ENCODE measurements at places on chromosomes 7 and 10.

- peak; percentile 6 for DNase-seq
Observed at GRCh38 chr7:116802746-116803152, 59.6 kb upstream of the CAPZA2 start.

DNA sequence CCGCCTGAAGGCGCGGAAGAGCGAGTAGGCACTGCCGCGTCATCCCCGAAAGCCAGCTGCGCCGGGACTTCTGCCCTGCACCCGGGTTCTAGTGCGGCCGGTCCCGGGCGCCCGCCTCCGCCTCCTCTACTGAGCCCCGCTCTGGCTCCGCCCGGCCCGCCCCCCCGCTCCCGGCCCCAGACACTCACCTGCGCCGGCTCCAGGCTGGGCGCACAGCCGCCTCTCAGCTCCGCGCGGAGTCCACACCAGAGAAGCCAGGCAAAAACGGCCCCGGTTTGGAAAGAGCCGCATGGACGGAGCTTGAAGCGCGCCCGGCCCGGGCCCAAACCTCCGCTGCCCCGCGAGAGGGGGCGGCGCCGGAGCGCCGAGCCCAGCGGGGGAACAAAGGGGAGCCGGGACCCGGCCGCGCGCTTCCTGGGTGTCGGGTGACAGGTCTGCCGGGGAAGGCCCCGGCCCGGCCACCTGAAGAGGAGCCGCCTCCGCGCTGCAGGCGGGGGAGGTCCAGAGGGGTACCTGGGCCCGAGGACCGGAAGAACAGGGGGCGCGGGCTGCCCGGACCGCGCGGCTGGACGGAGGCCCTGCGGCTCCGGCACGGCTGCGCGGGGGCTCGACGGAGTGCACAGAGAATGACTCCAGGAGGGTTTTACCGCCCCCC is 168.2 kb downstream of the NRF1 start:
- DNase-seq: no peak

GRCh38 chr10:76126607-76127527 is 695.4 kb downstream of the LRMDA start:
- DNase-seq: no peak

DNA sequence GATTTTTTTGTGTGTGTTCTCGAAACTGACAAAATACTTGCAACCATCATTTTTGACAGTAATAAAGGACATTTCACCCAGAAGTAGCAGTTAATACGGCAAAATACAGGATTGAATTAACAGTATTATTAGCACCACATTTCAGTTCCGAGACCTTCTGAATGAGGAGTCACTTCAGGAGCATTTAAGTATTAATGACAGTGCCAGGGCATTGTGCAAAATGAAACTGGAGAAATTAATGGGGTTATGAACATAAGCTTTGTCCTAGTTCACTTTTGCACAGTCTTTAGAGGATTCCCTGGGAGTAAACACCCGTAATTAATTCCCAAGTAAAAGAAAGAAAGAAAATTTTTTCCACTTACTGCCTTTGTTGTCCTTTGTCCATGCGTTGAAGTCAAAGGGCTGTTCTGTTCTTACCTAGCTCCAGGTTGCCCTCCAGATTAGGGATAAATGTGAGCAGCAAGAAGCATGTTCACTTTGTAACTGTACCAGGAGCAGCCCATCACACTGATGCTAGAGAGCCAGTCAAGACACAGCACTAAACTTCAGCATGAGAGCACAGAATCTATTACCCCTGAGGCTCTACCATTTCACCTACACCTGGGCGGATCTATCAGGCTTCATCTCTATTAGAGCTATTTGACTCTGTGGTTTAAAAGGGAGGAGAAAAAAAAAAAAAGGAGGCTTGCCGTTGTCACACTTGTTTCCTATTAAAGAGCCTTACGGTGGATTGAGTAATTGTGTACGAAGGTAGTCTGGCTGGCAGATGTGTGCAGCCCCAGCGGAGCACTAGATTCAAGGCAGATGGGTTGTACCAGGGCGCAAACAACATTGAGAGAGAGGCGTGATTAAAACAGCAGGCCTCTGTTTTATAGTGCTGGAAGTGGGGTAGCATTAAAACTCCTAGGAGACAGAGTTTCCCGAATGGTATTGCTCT is 297.8 kb upstream of the SEMA3A start:
- DNase-seq: no peak

DNA sequence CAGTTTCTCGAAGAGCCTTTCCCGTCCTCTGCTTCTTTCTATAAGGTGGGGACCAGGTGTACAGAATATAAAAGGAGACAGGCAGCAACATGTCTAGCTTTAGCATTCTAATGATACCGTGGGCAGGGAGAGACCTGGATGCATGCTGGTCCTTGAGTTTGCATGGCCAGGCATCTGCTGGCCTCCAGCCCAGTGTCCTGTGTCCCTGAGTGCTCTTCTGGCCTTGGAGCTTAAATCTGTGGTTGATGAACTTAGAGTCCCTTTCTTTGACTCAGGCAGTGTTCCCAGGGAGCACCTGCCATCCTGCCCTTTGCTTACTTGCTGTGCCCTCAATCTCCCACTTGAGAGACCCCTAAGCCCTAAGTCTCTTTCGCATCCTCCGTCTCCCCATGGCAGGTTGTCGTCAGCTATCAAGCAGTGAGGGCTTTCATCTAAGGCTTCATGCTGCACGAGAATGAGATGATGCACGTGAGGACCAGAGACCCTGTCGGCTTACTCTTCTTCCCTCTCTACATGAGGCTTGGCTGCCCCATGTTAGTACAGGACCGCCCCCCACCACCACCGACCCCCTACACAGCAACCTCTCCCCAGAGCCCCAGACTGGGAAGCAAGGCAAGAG is 313.4 kb upstream of the C7orf33 start:
- DNase-seq: no peak

Measured in KG1 (cell line).